Activated CD4-positive, alpha-beta T cell treated with anti-CD3 and anti-CD28 coated beads, Interleukin-2, amount 10 ng/mL, durations not matched to agents 24 days and 14 days (primary cell): ENCODE measurements at places on chromosomes 1 and 21. TPM values are rescaled to one million over a fixed set of nuclear protein-coding genes. Genes with fewer than 3 reads are reported as not detected.

LMX1A gene
- total RNA-seq: not detected in 2 replicates

FYB2 gene
- total RNA-seq: not detected in 2 replicates

AADACL3 gene
- total RNA-seq: not detected in 2 replicates

MMEL1 gene
- total RNA-seq: 0.54 and 0.83 TPM in 2 replicates

UMODL1 gene
- not detected in 2 replicates for total RNA-seq

CD1E gene
- not detected in 2 replicates for total RNA-seq

FBXO2 gene
- total RNA-seq: 0.76 and 1.0 TPM in 2 replicates

CYP4A22 gene
- not detected in 2 replicates for total RNA-seq

KRTAP13-2 gene
- not detected in 2 replicates for total RNA-seq

KISS1 gene
- not detected in 2 replicates for total RNA-seq

MIS18A gene
- total RNA-seq: 27.8 and 31.3 TPM in 2 replicates

- DNase-seq: no peak
Measured at GRCh38 chr21:44949161-44949778, 9.4 kb downstream of the SLX9 start.

DNA sequence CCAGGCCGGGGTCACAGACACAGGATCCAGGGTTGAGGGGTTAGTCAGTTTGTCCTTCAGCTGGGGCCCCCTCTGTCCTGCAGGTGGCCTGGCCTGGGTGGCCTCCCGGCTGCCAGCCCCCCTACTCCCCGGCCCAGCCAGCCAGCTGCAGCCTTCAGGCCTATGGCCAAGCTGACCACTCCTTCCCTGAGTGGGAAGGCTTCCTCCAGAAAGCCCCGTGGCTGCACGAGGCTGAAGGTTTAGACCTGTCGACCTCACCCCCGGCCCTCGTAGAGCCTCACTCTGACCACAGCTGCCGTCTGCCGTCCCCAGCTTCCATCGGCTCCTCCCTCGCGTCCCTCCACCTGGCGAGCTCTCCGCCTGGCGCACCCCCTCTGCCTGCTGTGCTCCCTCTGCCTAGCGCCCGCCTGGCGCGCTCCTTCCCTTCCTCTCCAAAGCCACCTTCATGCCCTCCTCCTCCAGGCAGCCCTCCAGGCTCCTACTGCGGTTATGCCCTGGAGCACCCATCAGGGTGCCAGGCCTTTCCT lies 9.6 kb downstream of the TTLL10 start:
- DNase-seq: no peak

DNA sequence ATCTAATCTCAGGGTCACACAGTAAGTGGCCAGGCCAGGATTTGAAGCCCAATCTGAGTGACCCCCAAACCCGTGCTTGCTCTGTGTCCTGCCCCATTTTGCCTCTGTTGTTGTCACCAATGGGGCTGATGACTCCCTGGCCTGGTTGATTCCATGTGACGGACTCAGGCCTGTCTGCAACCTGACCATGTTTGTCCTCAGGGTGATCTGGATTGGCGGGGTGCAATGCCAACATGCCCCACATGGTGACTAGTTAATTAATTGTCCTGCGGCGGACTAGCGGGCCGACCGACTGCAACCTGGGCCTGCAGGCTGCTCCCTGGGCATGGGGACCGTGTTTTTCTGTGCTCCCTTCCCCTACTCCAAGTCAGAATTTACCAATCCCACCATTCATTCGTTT lies 256.3 kb downstream of the MATN1 start:
- no peak for DNase-seq

DNA sequence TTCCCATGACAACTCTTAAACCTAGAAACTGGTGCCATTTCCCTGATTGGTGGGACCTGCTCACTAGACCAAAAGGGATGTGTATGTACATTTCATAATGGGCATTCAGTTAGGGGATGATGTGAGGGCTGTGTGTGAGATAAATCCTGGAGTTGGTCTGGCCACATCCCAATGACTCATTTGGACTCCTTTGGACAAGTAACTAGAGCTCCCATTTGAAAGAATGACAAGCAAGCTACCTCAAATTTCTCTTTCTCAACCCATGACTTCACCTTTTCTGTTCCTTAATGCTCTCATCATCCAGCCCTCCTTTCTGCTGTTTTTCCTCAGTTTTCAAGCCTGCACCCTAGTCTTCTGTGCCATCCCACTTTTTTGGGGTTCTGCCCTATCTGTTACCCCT lies 27.9 kb downstream of the EBNA1BP2 start:
- no peak for DNase-seq

DNA sequence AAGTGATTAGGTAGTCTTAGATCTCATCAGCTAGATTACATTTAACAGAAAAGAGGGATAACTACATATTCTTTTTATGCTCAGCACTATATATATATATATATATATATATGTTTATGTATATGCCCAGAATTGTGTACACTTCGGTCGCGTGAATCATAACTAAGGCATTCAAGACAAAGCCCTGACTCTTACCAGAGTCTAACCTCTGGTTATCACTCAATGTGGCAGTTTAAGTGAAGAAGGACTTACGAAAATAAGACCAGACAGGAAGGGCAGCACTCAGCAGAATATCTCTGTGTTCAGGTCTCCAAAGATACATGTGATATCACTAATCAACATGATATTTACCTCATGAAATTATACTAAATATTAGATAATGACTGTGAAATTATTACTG lies 1326.7 kb downstream of the MRPL39 start:
- DNase-seq: no peak

- DNase-seq: no peak
Measured at GRCh38 chr1:24459551-24460266, 42.9 kb upstream of the RCAN3 start.

DNA sequence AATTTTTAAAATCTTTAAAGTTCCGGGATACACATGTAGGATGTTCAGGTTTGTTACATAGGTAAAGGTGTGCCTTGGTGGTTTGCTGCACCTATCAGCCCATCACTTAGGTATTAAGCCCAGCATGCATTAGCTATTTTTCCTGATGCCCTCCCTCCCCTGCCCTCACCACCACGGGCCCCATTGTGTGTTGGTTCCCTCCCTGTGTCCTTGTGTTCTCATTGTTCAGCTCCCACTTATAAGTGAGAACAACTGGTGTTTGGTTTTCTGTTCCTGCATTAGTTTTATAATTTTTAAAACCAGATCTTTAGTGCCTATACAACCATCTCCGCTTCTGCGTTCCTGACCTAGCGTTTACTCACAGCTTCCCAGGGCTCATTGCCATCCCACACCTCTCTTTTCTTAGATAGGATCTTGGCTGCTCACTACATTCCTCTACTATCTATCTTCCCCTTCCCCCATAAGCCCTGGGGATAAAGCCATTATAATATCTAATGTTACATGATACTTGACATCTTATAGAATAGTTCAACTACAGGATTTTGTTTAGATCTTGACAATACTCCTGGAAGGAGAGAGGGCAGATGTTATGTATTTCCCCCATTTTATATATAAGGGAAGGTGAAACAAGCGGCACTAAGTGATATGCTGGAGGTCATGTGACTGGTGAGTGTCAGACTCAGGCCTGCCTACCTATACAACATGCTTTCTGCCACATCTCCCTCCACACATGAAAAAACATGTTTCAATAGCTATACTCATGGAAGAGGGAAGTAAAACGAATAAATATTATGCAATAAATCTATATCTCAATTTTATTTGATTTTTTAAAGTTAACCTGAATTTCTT lies 52.3 kb upstream of the DNAJC6 start:
- peak; percentile 34 for DNase-seq

DNA sequence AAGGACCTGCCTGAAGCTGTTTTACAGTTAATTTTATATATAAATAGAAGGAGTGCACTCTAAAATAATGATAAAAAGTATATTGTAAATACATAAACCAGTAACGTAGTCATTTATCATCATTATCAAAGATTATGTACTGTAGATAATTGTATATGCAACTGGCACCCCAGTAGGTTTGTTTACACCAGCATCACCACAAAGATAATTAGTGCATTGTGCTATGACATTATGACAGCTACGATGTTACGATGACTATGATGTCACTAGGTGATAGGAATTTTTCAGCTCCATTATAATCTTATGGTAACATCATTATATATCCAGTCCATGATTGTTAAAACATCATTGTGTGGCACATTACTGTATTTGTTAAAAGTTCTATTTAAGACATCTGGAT lies 185.2 kb downstream of the LBR start:
- no peak for DNase-seq

- DNase-seq: no peak
Measured at GRCh38 chr1:43537423-43538142, 6.9 kb downstream of the PTPRF start.

DNA sequence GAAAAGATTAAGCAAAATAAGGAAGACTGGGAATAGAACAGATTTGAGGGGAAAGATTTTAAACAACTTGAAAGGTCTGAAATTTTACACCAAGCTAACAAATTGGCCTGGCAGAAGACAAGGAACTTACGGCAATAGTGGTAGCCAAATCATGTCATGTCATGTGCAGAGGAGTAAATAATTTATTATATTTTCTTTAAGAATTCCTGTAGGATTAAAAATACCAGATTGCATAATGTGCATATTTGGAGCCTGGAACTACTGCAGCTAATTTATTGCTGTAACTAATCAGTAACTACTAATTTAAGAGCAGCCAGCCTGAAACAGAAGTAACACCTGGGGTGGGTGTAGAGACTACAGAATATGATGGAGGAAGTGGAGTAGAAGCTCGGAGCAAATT lies 334.3 kb downstream of the TGFB2 start:
- DNase-seq: no peak

DNA sequence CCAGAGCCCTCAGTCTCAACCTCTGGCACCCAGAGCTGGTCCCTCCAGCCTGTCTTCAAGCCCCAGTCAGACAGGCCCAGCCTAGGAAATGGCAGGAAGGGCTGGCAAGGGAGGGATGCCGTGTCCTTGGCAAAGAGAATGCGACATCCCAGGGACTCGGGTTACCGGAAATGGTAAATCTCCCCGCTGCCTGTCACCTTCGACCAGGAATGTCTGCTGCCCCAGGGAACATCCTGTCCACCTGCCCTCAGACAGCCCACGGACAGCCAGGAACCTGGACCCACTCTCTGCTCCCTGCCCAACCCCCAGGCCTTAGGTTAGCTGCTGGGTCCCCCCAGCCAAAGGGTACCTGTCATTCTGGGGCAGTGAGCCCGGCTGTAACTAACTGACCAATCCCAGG lies 23.9 kb downstream of the HSPG2 start:
- DNase-seq: no peak

- no peak for DNase-seq
Measured at GRCh38 chr21:41627428-41627827, 119.5 kb upstream of the TMPRSS2 start.

- DNase-seq: no peak
Measured at GRCh38 chr1:59880735-59881134, 45.8 kb downstream of the CYP2J2 start.

DNA sequence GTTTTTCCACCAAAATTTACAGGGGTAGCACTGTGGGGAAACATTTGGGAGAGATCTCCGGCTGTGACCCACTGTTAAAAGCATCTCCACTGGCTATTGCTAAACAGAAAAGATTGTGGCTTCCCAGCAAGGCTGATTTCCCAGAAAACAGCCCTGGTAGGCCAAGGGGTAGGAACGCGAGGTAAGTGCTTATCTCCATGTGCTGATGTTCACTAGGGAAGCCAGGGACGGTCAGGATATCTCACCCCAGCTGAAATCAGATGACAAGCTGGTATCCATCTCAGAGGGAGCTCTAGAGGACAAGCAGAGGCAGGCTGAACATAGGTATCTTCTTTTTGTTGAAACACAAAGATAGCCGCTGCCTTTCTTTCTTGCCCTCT lies 63.6 kb downstream of the MIS18A start:
- no peak for DNase-seq

DNA sequence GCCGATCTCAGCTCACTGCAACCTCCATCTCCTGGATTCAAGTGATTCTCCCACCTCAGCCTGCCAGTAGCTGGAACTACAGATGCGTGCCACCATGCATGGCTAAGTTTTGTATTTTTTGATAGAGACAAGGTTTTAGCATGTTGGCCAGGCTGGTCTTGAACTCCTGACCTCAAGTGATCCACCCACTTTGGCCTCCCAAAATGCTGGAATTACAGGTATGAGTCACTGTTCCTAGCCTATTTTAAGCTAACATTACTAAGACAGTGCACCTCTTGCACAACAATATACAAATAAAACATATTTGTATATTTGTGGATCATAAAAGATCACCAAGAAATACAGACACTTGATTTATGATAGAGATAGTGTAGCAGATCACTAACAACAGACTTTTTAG lies 139.1 kb downstream of the DUSP10 start:
- DNase-seq: no peak

DNA sequence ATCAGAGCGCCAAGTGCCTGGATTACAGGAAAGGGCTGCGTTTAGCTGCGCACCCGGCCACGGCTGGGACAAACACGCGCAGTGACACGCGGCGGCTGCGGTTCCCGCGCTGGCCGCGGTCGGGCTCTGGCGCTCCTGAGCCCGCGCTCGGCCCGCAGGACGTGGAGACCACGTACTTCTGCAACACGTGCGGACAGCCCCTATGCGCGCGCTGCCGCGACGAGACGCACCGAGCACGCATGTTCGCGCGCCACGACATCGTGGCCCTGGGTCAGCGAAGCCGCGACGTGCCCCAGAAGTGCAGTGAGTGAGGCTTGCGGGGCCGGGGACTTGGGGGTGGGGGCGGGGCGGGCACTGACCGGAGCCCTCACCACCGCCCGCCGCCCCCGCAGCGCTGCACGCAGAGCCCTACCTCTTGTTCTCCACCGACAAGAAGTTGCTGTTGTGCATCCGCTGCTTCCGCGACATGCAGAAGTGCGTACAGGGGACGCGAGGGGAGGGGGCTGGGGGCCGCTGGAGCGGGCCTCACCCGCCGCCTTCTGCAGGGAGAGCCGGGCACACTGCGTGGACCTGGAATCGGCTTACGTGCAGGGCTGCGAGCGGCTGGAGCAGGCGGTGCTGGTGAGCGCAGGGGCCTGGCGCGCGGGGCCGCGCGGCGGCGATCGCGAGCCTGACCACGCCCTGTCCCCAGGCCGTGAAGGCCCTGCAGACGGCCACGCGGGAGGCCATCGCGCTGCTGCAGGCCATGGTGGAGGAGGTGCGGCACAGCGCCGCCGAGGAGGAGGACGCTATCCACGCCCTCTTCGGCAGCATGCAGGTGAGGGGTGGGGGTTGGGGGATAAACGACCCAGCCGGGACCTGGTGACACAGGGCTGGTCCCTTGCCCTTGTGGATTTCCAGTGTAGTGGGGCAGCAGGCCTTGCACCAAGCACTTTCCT lies 3.1 kb downstream of the RNF207 start:
- peak; percentile 76 for DNase-seq

GRCh38 chr1:173963477-173963876 lies 46.4 kb upstream of the SERPINC1 start:
- no peak for DNase-seq

GRCh38 chr1:201540846-201541735 lies 2.2 kb downstream of the NAV1 start:
- DNase-seq: no peak

GRCh38 chr21:46286648-46287002 lies 483 bp downstream of the YBEY start:
- DNase-seq: no peak

DNA sequence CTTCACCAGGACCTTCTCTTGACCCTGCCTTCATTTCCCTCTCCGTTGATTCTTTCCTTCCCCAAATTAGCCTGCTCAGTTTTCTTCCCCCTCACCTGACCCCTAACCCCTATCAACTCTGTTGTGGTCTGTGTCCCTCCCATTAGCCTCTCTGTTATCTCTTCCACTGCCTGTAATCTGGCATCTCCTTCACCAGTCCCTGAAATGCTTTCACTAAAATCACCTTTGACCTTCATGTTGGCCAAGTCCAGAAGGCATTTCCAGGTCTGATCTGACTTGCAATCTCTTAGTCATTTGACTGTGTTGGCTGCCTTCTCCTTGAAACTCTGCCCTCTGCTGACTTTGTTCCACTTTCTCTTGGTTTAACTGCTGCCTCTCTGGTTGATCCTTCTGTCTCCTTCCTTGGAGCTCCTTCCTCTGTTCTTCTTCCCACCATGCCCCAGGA lies 28.2 kb downstream of the ATP8B2 start:
- DNase-seq: peak; percentile 79
